ENCODE measurements at places on chromosomes 7 and 10.

- no peak for DNase-seq
Observed at GRCh38 chr7:42143711-42144600, 93.1 kb downstream of the GLI3 start.

DNA sequence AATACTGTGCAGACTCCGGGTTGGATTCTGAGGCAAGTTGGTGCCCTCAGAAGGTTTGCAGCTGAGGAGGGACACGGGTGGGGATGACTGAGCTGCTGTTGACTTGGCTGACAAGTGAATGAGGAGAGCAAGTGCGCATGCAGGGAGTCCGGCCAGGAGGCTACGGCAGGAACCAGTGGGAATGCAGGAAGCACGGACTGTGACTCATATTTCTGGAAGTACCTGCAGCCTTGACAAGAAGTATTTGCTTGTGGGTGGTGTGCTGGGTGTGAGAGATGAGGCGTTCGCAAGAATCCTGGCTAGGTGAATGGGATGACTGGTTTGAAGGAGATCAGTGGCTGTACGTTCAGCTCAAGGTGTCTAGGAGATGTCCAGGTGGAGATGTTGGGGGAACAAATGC, 30.8 kb upstream of the FXYD4 start:
- no peak for DNase-seq

- no peak for DNase-seq
Observed at GRCh38 chr7:38727184-38727940, 96.2 kb upstream of the AMPH start.

- DNase-seq = no peak
Observed at GRCh38 chr10:95423164-95424005, 132.6 kb upstream of the PDLIM1 start.

DNA sequence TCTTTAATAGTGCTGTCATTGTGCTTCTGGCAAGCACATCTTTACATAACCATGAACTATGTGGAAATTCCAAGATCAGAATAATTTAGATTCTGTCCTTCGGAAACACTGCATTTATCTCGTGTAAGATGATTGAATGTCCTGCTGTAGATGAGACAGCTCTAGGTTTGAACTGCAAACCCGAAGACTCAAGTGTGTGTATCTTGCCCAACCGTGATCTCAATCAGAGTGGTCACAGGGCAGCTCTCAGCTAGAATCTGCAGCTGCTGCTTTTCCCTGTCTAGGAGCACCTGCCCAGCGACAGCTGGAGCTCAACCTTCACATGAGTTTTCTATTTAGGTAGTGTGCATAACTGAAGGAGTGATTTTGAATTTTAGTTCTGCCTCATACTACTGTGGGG, 17.5 kb upstream of the KIF20B start:
- no peak for DNase-seq

DNA sequence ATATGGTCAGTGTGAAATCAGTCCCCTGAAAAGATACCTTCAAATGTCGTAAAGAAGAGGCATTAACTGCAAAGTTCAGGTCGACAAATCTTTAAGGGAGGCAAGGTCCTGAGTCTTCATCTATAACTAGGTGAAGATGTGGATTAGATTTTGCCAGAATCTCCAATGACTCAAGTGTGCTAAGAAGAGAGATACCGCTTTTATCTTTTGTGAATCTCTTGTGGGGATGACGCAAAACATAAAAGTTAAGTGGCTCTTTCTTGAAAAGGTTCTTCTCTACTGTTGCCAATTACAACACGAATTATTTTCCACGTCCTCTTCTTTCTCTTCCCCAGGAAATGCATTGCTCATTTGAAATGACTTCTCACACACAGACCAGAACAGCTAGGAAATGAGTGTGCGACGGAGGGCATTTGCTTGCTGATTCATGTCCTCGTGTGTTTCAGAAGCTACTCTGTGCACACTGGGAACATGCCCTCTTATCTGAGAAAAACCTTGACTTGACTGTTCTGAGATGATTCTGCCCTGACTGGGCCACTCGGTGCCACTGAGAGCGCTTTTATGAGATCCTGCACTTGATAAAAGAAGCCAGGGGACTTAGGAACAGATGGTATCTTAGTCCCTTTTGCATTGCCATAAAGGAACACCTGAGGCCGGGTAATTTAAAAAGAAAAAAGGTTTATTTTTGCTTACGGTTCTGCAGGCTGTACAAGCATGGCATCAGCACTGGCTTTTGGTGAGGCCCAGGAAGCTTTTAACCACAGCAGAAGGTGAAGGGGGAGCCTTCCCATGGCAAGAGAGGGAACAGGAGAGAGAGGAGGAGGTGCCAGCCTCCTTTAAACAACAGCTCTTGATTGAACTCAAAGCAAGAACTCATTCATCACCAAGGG, 169.5 kb upstream of the PFKP start:
- DNase-seq = no peak

DNA sequence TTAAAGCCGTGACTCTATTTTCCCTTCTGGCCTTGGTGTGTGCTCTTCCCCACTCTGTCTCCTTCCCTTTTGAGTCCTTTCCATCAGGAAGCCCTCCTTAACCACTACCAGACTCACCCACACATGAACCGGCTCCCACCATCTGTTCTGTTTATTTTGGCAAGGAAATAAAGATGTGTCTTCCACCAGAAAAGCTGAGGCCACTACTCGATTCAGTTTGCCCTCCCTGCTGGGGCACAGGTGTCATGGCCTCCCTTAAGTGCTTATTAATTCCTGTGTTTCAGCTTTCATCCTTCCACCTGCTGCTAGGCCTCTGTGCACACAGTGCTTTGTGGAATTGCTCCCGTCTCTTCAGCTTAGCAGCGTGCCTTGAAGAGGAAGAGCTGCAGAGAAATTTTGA, 16.7 kb downstream of the POR start:
- DNase-seq = no peak

DNA sequence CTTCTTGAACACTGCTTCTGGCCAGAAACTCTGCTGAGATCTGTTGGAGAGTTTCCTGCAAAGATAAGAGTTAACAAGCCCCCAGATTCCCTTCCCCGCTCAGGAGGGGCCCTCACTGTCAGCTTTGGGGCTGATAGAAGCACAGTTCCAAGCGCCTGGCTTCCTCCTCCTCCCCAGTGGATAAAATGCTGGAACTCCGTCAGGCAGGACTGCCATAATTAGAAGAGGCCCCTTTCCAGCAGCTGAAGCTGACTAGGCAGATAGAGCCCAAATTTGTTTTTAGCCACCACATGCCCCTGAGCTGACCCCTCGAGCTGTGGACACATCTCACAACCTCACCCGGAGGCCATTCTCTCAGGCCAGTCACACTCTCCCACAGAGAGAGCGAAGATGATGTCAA, 89.4 kb downstream of the TBXAS1 start:
- DNase-seq = no peak

DNA sequence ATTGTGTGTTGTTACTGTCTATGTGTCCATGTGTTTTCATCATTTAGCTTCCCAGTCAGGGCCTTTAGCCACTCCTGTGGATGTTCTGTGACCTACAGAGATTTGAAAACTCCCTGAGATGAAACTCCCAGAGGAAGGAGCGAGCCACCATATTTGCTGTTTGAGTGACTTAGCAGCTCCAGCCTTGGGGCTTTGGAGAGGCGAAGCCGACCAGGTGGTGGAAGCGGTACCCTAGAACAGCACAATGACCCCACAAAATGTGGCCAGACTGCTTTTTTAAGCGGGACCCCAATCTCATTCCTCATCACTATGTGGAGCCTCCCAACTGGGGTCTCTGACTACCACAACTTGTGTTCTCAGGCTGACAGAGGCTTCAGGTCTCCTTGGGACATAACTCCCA, 323.9 kb upstream of the KCND2 start:
- DNase-seq = no peak

- no peak for DNase-seq
Observed at GRCh38 chr10:127250031-127250430, 53.6 kb upstream of the INSYN2A start.

DNA sequence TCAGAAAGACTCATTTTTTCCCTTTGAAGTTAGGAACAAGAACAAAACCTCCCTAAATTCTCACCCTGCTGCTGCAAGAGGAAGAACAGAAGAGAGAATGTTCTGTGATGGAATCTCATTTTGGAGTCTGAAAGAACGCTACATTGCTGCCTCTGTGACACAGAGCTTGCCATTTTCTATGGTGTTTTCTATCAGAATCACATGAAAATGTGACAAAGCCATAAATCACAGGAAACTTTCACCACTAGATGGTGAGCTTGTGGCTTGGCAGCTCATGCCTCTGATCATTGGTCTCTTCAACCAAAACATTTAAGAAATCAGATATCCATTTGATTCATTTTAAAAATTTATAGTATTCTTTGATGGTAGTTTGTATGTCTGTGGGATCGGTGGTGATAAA, 82.9 kb downstream of the CADPS2 start:
- no peak for DNase-seq

- DNase-seq = no peak
Observed at GRCh38 chr7:2729893-2730716, 42.1 kb downstream of the AMZ1 start.

GRCh38 chr10:126062131-126063032, 166.0 kb downstream of the FANK1 start:
- DNase-seq = no peak

DNA sequence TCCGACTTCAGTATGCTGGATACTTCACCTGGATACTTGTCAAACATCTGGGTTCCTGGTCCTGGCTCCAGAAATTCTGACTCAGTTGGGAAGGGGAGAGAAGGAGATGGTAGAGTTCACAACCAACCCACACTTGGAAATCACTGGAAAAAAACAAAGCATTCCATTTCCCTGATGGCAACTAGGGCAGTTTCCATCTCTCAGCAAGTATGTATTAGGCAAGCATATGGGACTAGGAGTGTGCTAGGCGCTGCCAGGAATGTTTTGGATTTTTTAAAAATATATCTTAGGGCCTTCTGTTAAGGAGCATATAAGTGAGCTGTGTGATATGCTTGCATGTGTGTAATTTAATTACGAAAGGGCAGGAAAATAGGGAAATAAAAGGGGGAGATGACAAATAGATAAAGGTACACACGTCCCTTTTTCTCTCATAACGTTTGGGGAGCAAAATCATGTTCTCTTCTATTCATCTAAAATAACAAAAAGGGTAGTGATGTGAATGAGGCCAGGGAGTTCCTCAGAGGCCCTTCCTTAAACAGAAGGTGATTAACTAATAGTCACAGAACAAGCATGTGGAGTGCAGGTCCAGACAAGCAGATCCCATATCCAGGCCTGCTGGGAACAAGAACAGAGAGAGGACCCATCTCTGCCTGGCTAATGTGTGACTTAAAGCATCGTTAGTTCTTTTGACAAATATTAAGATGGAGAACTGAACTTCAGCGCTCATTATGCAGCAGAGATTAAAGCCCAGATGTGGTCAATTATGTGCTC, 64.5 kb upstream of the NFE2L3 start:
- DNase-seq = no peak

GRCh38 chr7:16935341-16935735, 53.6 kb upstream of the AGR3 start:
- no peak for DNase-seq

DNA sequence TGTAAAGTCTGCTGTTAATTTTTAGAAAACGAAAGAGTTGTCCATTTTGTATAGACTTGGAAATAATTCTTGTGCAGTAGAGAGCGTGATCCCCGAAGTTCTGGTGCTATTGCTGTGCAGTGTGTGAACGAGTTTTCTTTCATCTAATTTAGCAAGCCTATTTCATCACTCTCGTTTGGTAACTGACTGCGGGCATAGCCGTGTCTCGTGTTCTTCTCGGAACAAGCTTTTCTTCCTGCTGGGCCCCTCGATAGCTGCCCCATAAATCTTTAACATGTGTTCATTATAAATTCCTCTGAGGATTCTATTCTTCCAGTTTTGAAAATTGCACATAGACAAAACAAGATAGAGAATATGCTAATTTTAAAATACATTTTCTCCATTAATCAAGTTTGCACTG, 622.0 kb upstream of the PFKP start:
- DNase-seq = no peak

DNA sequence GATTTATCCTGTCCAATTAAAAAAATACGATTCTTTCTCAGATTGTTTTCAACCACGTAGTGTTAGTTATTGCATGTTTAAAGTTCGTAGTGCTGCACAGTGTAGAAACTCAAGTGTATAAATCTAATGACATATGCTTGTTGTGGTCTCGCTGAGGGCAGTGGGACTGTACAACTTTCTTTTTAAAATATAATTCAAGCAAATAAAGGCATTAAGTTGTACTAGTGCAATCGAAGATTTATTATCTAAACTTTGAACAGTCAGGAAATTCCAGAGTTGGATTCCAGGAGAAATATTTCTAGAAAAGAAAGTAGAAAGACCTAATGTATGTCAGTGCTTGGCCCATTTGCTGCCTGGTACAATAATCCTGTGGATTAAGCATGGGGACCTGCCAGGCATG, 124.1 kb upstream of the HPS1 start:
- DNase-seq = no peak

DNA sequence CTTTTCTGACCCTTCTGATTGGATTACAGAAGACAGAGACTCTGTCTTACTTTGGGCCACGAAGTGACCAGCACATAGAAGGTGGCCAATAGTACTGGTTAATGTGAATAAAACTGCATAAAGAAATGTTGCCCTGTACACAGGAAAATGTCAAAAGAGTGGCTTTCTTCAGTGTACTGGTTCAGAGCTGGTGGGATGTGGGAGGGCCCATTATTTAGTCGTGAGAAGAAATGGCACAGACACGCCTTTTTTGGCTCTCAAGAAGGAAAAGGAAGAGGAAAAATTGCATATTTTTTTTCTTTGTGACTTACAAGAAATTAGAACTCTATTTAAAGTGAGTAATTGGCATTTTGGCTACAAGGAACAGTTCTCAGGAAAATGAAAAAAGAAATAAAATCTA, 129.7 kb downstream of the DGKI start:
- no peak for DNase-seq

DNA sequence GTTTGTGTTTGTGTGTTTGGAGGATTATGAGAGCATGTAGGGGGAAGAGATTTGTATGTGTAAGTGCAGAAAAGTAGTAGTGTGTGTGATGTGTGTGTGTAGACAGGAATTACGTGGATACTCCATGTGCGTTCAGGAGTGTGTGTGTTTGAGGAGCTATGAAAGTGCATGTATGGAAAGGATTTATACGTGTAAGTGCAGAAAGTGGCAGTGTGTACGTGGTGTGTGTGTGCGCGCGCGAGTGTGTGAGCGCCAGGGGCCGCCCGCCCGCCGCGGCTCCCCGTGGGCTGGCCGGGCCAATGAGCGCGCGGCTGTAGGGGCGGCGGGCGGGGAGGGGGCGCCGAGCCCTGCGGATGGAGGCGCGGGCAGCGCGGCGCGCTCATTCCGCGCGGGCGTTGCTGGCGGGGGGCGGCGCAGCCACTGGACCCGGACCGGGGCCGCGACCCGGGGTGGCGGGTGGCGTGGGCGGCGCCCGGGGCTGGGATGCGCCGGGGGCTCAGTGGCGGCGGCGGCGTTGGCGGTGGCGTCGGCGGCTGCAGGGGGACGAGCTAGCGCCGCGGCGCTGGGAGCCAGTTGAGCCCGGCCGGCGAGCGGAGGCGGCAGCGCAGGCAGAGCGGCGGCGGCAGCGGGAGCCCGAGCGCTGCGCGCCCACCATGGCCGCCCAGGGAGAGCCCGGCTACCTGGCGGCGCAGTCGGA, at the start of gene BICC1:
TSS of gene BICC1 (plus strand) at position 382 of the 697 bp plus-strand sequence. CDS start at position 654, 272 bp downstream.
- no peak for DNase-seq
